ENCODE measurements at places on chromosomes 3 and 15. TPM values are rescaled to one million over a fixed set of nuclear protein-coding genes. Genes with fewer than 3 reads are reported as not detected.

The ALS2CL gene
- polyA plus RNA-seq = not detected

The KBTBD8 gene
- 0.81 TPM for polyA plus RNA-seq

The LRTM1 gene
- not detected for polyA plus RNA-seq

The FGF12 gene
- polyA plus RNA-seq = 0.07 TPM

The CPEB1 gene
- polyA plus RNA-seq = 0.03 TPM

The GASK1A gene
- not detected for polyA plus RNA-seq

The SLC7A14 gene
- polyA plus RNA-seq = not detected

The TICRR gene
- 4.1 TPM for polyA plus RNA-seq

The SAMD7 gene
- polyA plus RNA-seq = not detected

All from HepG2 (cell line).